ENCODE measurements at places on chromosomes 7 and 10. TPM values are rescaled to one million over a fixed set of nuclear protein-coding genes. Genes with fewer than 3 reads are reported as not detected.

The FOXI2 gene
- total RNA-seq = not detected

DNA sequence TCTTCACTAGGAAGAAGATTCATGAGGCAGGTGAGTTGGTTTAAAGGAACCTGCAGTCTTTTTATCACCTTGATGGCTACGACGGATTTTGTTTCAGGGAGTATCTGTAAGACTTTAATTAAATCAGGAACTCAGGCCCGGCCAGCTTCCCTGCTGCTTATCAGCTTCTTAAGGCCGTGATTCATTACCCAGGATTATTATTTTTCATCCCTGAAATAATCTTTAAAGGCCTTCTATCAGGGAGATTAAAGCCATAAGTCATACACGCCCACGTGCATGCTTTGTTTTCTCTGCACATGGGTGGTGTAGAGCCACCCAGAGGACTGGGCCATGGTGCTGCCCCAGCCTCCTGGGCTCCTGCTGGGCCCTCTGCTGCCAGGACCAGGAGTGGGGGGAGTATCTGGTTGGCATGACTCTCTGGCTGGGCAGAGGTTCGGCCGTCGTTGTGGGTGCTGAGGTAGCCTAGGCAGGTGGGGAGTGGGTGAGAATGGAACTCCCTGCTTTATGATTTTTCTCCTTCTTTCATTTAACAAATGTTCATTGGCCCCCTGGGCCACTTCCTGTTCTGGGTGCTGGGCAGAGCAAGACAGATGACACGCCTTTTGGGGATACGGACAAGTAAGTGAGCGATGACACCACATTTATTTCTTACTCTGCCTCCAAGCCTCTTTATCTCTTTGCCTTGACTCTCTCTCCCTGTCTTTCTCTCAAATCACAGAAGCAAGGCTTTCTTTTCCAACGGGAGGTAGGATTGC is 39.0 kb upstream of the PCBD1 start:
- no peak overlapping the region for H3K27ac ChIP-seq
- no peak for DNase-seq
- no peaks in the 10 kb centered on the region for H3K36me3 ChIP-seq
- H3K4me3 ChIP-seq = no peak overlapping the region

DNA sequence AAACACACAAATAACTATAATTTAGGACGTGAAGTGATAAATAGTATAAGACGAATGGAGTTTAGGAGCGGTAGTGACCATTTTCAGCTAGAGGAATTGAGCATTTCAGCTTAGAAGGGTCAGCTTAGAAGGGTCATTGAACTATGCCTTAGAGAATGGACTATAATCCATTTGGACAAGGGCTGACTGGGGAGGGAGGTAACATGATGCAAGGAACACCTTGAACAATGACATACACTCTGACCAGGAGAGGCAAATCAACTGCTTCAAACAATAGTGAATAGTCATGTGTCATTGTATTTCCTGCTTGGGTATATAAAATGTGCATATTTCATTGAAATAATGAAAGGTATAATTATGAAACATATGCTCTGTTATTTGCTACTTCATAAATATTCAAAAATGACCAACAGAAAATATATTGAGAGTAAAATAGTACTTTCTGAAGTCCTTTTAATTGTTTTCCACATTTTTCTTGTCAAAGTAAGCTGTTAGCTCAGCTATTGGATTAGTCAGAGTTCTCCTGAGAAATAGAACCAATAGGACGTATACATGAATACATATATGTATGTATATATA is 40.5 kb upstream of the WASL start:
- H3K4me3 ChIP-seq = no peak overlapping the region
- peaks cover 5% of the 10 kb centered on the region for H3K4me1 ChIP-seq
- no peaks in the 10 kb centered on the region for H3K27me3 ChIP-seq
- no peak overlapping the region for H3K27ac ChIP-seq
- no peaks in the 10 kb centered on the region for H3K36me3 ChIP-seq
- no peak for DNase-seq

- H3K4me1 ChIP-seq = peaks cover 30% of the 10 kb centered on the region
- H3K36me3 ChIP-seq = no peaks in the 10 kb centered on the region
- no peaks in the 10 kb centered on the region for H3K27me3 ChIP-seq
- peak; percentile 38 for DNase-seq
- no peak overlapping the region for H3K4me3 ChIP-seq
Measured at GRCh38 chr7:2247141-2247995, 5.3 kb downstream of the NUDT1 start.

The RAMP3 gene
- total RNA-seq = not detected

GRCh38 chr10:121165276-121165675 is 314.1 kb downstream of the WDR11 start:
- DNase-seq = peak; percentile 61
- H3K27me3 ChIP-seq = peaks cover 6% of the 10 kb centered on the region
- peaks cover 8% of the 10 kb centered on the region for H3K4me1 ChIP-seq
- no peak overlapping the region for H3K27ac ChIP-seq

GRCh38 chr7:136869991-136870865 is 1.8 kb downstream of the CHRM2 start:
- peaks cover 73% of the 10 kb centered on the region for H3K27me3 ChIP-seq
- H3K4me1 ChIP-seq = no peaks in the 10 kb centered on the region
- no peak for DNase-seq
- no peak overlapping the region for H3K27ac ChIP-seq
- H3K36me3 ChIP-seq = no peaks in the 10 kb centered on the region

- no peaks in the 10 kb centered on the region for H3K27me3 ChIP-seq
- DNase-seq = no peak
- no peaks in the 10 kb centered on the region for H3K36me3 ChIP-seq
- no peaks in the 10 kb centered on the region for H3K4me1 ChIP-seq
- H3K27ac ChIP-seq = no peak overlapping the region
Measured at GRCh38 chr7:18455606-18456005, 39.9 kb upstream of the HDAC9 start.

The EFCAB10 gene
- 0.18 TPM for total RNA-seq

DNA sequence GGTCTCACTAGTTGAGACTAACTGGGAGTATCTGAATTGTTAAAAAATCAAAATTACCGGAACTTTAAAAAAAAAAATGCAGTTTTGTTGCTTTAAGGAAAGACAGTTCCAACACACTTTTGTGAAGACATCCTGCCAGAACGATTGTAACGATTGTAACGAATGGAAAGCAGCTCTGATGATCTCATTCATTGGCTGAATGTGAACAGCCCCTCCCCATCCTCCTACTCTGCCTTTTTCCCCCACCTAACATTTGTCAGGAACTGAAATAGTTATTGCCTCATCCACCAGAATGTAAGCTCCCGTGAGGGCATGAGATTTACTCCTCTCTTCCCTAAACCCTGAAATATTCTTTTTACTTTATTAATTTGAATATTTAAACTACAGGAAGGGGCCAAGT is 23.1 kb upstream of the ZC3HAV1L start:
- peaks cover 21% of the 10 kb centered on the region for H3K36me3 ChIP-seq
- H3K4me1 ChIP-seq = no peaks in the 10 kb centered on the region

GRCh38 chr10:112835944-112836451 is 114.0 kb upstream of the TCF7L2 start:
- H3K36me3 ChIP-seq = no peaks in the 10 kb centered on the region
- H3K27ac ChIP-seq = no peak overlapping the region
- no peaks in the 10 kb centered on the region for H3K27me3 ChIP-seq
- H3K4me1 ChIP-seq = peaks cover 3% of the 10 kb centered on the region

DNA sequence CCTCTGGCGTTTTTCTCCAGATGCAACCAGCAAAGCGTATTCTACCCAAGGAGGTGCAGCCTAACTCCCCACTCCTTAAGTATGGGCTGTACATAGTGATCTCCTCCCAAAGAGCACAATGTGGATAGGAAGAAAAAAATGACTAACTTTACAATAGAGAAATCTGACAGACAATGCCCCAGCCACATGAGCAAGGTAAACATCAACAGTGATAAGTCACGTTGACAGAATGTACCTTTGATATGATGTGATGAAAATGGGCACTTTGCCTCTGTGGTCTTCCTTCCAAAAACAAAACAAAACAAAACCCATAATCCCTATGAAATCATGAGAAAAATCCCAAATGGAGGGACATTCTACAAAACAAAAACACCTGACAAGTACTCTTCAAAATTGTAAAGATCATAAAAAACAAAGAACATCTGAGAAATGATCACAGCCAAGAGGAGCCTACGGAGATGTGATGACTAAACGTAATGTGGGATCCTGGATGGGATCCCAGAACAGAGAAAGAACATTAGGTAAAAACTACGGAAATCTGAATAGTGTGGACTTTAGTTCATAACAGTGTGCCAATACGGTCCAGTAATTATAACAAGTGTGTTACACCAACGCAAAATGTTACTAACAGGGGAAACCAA is 50.6 kb downstream of the ABLIM1 start:
- peaks cover 6% of the 10 kb centered on the region for H3K4me1 ChIP-seq
- peak; percentile 51 for DNase-seq
- H3K36me3 ChIP-seq = no peaks in the 10 kb centered on the region
- H3K4me3 ChIP-seq = no peak overlapping the region
- no peak overlapping the region for H3K27ac ChIP-seq
- no peaks in the 10 kb centered on the region for H3K27me3 ChIP-seq

GRCh38 chr7:141464551-141464950 is 86.7 kb upstream of the AGK start:
- H3K4me3 ChIP-seq = no peak overlapping the region
- H3K4me1 ChIP-seq = no peaks in the 10 kb centered on the region
- no peaks in the 10 kb centered on the region for H3K36me3 ChIP-seq
- DNase-seq = no peak
- peaks cover 44% of the 10 kb centered on the region for H3K27me3 ChIP-seq

GRCh38 chr7:70646536-70647248 is 485.3 kb upstream of the GALNT17 start:
- H3K4me3 ChIP-seq = no peak overlapping the region
- H3K27me3 ChIP-seq = no peaks in the 10 kb centered on the region
- H3K36me3 ChIP-seq = no peaks in the 10 kb centered on the region
- no peak for DNase-seq
- no peak overlapping the region for H3K27ac ChIP-seq
- H3K4me1 ChIP-seq = no peaks in the 10 kb centered on the region

GRCh38 chr7:154844955-154845354 is 158.0 kb downstream of the PAXIP1 start:
- H3K27ac ChIP-seq = no peak overlapping the region
- no peak for DNase-seq
- H3K4me1 ChIP-seq = no peaks in the 10 kb centered on the region
- H3K27me3 ChIP-seq = peaks cover 60% of the 10 kb centered on the region
- H3K36me3 ChIP-seq = no peaks in the 10 kb centered on the region

The TEX36 gene
- not detected for total RNA-seq

The LRGUK gene
- total RNA-seq = 1.0 TPM

The CALHM1 gene
- not detected for total RNA-seq
